Cortex of kidney (tissue), 1 donor: ENCODE measurements at places on chromosomes 3 and 15.

DNA sequence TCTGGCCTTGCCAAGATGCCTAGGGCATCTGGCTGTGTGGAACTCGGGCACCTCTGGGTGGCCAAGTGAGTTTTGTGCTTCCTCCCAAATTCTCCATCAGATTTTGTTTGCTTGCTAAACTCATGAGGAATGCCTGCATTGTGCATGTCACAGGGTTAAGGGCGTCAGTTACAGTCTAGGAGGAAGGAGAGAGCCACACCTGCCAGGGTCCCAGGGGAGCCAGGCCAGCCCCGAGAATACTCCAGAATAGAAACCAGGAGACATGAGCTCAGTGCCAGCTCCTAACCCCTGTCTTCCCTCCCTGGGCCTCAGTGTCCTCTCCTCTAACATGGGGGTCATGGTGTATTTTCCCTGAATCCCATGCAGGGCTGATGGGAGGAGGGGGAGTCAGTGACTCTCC is 22.0 kb upstream of the SKOR1 start:
- DNase-seq = no peak

DNA sequence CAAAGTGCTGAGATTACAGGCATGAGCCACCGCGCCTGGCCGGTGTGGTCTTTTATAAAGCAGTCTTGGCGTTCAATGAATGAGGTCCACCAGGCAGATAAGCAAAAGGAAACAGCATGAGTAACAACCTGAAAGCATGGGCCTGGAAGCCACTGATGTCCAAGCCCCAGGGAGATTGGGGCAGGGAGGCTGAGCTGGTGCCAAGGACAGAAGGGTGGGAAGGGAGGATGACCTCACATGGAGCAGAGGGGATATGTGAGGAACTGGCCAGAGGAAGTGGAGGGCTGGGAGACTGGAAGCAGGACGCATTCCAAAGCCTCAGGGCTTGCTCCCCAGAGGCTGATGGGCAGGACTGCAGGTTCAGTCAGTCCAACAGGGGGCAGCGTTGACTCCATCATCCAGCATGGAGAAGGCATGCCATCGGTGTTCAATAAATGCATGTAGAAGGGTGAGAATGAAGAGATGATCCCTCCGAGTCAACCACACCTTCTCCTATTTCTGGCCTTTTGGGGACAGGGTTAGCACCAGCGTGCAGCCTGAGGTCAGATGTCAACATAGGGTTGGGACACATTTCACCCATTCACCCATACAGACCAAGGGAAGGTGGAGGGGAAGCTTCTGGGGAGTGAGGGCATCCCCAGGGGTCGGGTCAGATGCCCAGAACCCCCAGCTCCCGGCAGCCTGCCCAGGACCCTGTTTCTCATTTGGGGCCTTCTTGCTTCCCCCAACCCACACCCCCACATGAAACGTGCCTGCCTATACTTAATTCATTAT is 14.8 kb downstream of the MYL3 start:
- DNase-seq = no peak

GRCh38 chr3:54358316-54358715 is 236.0 kb downstream of the CACNA2D3 start:
- no peak for DNase-seq

DNA sequence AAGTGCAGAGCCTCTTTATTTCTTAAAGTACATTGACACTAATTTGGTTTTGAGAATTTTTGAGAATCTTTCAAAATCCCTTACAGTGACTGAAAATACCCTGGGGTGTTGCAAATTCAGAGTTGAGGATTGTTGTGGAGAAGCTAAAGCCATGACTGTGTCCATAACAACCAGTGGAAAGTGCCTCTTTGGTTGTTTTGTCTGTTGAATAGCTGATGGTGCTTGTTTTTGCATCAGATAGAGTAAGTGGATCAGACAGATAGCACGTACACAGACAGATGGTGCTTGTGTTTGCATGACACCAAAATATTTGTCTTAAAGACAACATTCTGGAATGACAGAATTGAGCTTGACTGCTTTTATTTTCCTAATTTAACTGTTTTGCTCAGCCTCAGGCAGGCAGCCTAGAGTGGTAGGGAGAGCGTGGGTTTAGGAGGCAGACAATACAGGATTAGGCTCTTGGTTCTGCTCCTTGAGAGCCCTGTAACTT is 265.0 kb downstream of the IL20RB start:
- no peak for DNase-seq

GRCh38 chr15:89556413-89557262 is 18.6 kb upstream of the TICRR start:
- no peak for DNase-seq

DNA sequence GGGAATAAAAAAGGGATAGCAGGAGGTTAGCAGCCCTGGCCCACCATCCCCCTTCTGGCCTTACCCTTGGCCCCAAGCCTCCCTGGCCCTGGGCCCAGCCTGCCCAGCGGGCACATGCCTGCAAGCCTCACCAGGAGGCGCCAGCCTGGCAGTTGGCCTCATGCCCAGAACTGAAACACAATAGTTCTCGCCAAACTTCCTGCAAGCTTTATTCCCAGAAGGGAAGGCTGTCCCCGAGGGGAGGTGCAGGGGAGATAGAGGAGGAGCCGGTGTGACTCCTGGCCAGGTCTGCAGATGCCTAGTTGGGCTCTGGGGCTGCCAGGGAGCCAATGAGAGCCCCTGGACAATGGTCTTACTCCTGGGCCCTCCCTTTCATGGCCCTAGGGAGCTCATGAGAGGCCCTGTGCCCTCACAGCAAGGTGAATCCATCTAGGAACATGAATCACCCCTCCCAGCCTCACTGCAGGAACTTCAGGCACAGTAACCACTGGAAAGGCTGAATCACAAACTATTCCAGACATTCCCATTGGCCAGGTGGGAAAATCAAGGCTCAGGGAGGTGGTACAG is 4.0 kb downstream of the CCDC33 start:
- no peak for DNase-seq

DNA sequence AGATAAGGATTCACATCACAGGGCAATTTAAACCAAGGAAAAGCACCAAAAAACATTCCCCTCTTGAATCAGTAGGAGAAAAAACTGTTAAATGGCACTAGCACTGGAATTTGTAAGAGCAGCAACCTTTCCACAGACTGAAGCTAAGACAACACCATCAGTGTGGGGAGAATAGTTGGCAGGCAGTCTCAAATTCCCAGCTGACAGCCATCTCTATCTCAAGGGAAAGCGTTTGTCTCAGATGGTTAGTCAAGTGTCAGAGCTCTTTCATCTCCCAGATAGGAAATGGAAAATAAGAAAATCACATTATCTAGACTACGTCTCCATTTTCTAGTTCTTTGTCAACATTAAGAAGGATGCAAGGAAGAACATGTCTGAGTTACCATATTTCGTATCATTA is 228.7 kb downstream of the WDR72 start:
- no peak for DNase-seq

GRCh38 chr3:13023971-13024764 is 49.1 kb downstream of the IQSEC1 start:
- no peak for DNase-seq

- DNase-seq = no peak
These were observed 7.7 kb upstream of the GOLGB1 start for GRCh38 chr3:121757087-121757811.

- no peak for DNase-seq
These were observed 564.5 kb upstream of the ZNF717 start for GRCh38 chr3:76349715-76350480.

DNA sequence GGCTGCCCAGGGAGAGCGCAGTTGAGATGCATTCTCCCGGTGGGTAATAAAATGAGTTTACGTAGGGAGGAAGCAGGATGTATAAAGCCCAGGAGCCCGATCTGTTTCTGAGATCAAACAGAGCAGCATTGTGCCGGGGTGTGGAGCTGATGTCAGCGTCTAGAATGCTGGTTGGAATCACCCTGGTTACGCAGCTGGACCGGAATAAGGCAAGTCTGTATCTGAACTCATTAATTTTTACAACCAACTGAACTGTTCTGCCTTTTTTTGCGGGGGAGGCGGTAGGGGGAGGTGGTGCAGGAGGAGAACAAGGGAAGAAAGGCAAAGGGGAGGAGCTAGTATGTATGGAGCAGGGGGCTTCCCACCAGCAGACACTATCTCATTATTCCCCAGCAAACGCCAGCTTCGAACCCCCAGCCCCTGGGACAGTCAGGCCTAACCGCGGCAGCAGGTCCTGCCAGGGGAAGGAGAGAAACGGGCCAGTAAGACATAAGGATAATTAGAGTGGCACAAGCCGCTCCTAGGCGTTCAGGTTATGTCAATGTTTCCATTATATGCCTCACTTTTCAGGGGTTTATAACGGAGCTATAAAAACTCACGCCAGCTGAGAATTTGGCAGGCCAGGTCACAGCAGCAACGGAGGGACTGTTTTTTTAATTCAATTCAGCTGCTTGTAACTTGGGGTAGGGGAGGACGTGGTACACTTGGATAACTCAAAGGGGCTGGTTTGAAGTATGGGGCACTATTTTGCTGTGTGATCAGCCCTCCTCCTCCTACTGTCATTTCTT is 175.3 kb upstream of the HES1 start:
- no peak for DNase-seq

GRCh38 chr3:88385090-88385489 is 235.3 kb downstream of the C3orf38 start:
- DNase-seq = no peak

- DNase-seq = no peak
These were observed 29.4 kb downstream of the LYSMD4 start for GRCh38 chr15:99703603-99704443.

DNA sequence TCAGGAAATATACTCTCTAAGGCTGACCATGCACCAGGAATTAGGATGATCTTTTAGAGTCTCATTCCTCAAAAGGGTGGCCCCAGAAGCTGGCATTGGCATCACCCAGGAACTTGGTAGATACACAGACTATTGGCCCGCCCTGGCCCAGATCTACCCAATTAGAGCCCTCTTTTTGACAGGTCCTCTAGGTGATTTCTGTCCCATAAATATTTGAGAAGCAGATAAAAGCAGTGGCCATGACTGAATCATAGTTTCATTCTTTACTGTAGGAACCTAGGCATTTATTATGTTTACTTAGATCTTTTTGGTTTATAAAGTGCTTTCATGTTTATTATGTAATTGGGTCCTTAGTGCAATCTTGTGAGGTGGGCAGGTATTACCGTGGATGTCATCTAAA is 7.6 kb downstream of the TLNRD1 start:
- DNase-seq = no peak

DNA sequence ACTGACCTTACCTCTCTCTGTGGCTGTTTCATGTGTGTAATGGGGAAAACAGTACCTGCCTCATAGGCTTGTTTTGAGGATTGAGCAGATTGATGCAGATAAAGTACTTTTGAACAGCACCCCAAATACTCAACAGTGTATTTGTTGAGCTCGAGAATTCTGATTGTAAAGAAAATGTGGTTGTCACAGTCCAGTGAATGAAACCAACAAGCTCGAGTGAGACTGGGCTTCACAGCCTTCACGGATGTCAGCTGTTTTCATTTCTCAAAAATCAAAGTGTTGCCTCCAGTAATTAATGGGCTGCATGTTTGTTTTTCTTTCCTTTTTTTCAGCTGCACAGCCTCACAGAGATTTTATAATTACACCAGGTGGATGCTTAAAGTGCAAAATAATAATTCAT is 43.7 kb downstream of the PARP15 start:
- no peak for DNase-seq

DNA sequence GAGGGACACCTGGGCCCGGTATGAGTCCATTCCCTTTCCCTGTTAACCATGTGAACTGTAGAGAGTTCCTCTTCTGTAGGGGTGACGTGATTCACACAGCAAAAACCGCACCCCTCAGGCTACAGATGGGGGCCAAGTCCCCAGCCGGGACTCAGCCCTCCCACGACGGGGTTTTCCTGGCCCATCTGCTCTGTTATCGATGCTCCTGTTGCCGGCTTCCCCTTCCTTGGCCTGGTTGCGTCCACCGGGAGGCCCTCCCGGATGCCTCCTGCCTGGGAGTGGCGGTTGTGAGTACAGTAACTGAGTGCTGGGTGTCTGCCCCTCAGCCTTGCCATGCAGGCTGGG is 817 bp upstream of the PLXNA1 start:
- DNase-seq = no peak

DNA sequence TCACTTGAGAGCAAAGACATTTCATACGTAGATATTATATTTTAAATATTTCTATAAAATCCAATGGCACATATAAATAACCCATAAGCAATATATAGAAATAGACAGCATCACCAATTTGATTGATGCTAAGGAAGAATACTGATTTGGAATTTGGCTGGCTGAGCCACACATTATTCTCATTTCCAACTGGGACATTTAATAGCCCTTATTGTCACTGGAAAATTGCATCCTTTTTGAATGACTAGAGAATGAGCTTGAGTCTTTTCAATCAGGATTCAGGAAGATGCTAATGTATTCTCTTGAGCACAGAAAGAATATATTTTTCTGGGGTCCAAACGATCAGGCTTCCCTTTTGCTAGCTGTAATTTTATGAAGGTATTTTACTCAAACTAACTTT is 70.9 kb upstream of the KCNH8 start:
- no peak for DNase-seq
